Aorta (tissue), 5 donors: ENCODE measurements at places on chromosomes 13 and 19. TPM values are rescaled to one million over a fixed set of nuclear protein-coding genes. Genes with fewer than 3 reads are reported as not detected.
A peak's percentile ranks its signal among the peaks of the same experiment; 100 is the strongest.

DNA sequence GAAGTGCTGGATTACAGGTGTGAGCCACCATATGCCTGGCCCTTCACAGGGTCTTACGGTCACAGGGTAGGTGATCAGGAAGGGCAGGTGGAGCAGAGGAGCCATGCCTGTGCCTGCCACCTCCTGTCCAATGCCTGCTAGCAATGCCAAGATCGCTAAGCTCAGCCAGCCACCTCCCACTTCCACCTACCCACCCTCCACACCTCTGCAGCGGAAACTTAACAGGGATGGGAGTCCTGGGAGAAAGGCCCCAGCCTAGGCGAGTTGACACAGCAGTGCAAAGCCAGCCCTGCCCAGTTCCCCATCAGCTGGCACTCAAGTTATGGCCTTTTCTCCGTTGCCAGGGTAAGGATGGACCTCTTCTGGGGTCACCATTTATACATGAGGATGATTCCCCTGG lies 15.9 kb upstream of the FCHO1 start:
- H3K4me1 ChIP-seq = no peaks in the 10 kb centered on the region
- no peak overlapping the region for H3K27ac ChIP-seq
- H3K4me3 ChIP-seq = no peak overlapping the region
- peaks cover 5% of the 10 kb centered on the region for H3K36me3 ChIP-seq
- no peak for DNase-seq

DNA sequence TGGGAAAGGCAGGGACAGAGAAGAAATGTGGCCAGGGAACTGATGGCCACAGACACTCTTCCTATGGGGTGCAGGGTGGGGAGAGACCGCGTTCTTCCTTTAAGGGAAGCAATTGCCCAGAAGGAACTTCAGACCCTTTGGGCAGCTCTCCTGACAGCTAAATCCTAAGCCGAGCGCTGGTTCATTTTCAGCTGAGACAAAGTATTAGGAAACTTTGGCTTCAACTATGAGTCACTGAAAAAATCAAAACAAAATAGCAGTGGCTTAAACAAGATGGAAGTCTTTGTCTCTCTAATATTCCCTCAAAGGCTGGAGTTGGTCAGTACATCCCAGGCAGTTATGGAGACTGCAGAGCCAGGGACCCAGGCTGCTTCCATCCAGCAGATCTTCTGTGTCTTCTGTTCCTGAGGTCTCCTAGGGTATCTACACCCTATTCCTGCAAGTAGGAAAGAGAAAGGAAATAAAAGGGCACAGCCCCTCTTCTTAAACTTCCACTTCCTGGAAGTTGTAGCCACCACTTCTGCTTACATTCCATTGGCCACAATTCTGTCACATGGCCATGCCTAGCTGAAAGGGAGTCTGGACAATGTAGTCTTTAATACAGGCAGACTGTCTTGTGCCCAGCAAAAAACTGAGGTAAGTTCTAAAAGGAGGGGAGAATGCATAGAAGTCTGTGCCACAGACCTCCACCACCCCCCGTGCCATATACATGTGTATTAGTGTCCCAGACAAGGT lies 163.5 kb downstream of the KATNAL1 start:
- H3K36me3 ChIP-seq = no peaks in the 10 kb centered on the region
- DNase-seq = no peak

DNA sequence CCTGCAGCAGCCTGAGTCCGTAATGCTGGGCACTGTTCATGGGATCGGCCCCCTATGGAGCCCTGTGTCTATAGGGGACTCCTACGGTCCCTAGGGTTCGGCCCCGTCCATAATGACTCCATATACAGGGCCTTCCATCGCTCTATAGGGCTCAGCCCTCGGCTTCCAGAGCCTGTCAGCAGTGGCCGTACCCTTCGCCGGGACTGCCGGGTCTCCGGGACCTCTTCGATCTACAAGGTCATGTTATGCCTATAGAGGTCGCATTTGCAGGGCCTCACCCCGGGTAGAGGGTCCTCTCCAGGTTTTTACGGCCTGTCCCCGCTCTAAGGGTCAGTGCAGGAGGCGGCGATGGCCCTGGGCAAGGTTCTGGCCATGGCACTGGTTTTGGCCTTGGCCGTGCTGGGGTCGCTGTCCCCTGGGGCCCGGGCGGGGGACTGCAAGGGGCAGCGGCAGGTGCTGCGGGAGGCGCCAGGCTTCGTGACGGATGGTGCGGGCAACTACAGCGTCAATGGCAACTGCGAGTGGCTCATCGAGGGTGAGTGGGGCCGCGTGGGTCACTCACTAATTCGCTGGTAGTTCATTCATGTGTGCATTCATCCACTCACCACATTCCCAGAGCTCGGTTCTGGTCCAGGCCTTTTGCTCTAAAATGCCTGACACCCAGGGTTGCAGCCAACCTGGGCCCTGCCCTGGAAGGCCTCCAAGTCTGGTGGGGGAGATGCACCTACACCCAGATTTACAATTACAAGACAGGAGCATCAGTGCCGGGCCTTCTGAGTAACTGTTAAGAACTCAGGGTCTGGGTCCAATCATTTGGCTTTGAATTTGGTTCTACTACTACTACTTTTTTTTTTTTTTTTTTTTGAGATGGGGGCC lies 699 bp downstream of the MEGF8 start:
- no peaks in the 10 kb centered on the region for H3K4me1 ChIP-seq
- H3K27ac ChIP-seq = no peak overlapping the region
- H3K27me3 ChIP-seq = no peaks in the 10 kb centered on the region
- DNase-seq = peak; percentile 63

DNA sequence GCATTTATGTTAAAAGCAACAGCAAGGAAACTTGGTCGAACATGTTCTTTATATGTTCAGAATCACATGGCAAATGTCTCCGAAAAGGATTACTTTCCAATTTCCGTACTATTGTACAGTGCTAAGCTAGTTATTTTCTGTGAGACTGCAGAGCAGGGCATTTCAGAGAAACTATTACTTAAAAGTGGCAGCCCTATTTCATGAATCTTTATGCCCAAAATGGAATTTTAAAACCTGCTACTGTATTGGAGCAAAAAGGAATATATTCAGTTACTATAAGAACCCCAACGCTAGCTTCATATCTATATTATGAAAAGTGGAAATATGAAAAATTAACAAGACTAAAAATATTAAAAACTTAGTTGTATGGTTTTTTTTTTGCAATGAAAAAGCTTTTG lies 2.2 kb upstream of the KLF5 start:
- DNase-seq = no peak
- no peaks in the 10 kb centered on the region for H3K27me3 ChIP-seq
- no peak overlapping the region for H3K27ac ChIP-seq
- H3K36me3 ChIP-seq = no peaks in the 10 kb centered on the region

NACC1 gene
- 37.4 TPM for total RNA-seq

- H3K27me3 ChIP-seq = no peaks in the 10 kb centered on the region
- no peak overlapping the region for H3K4me3 ChIP-seq
- DNase-seq = no peak
- H3K4me1 ChIP-seq = no peaks in the 10 kb centered on the region
- H3K27ac ChIP-seq = no peak overlapping the region
- no peaks in the 10 kb centered on the region for H3K36me3 ChIP-seq
These were observed 30.2 kb upstream of the CEBPG start for GRCh38 chr19:33343301-33343700.

BORA gene
- total RNA-seq = 1.5 TPM

DNA sequence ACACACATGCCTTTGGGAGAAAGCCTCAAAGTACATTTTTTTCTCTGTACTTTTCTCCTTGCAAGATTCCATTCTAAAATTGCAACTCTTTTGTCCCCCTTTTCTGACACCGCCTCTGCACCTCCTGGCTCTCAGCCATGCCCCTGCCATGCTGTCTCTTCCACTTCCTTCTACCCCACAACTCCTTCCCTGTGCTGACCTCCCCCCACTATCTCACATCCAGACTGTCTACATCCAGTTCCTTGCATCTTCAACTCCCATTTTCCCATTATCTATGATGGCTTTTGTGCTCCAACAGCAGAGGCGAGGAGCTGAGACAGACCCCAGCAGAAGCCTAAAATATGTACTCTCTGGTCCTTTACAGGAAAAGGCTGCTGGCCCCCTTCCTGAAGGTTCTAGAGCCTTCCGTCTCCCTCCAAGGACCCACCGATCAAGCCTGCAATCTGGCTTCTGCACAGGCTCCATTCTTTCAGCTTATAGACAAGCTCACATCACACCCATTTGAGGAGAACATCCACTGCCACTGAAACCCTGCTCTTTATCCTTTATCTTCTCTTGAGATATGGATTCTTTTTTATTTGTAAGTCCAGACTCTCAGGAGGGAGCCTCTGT lies 50.2 kb downstream of the RFX2 start:
- H3K27ac ChIP-seq = no peak overlapping the region
- no peaks in the 10 kb centered on the region for H3K36me3 ChIP-seq
- H3K4me3 ChIP-seq = no peak overlapping the region
- no peak for DNase-seq
- peaks cover 3% of the 10 kb centered on the region for H3K4me1 ChIP-seq
- H3K27me3 ChIP-seq = no peaks in the 10 kb centered on the region

KATNAL1 gene
- total RNA-seq = 37.1 TPM

ZNF225 gene
- 4.5 TPM for total RNA-seq

TINCR gene
- total RNA-seq = 0.96 TPM

DNA sequence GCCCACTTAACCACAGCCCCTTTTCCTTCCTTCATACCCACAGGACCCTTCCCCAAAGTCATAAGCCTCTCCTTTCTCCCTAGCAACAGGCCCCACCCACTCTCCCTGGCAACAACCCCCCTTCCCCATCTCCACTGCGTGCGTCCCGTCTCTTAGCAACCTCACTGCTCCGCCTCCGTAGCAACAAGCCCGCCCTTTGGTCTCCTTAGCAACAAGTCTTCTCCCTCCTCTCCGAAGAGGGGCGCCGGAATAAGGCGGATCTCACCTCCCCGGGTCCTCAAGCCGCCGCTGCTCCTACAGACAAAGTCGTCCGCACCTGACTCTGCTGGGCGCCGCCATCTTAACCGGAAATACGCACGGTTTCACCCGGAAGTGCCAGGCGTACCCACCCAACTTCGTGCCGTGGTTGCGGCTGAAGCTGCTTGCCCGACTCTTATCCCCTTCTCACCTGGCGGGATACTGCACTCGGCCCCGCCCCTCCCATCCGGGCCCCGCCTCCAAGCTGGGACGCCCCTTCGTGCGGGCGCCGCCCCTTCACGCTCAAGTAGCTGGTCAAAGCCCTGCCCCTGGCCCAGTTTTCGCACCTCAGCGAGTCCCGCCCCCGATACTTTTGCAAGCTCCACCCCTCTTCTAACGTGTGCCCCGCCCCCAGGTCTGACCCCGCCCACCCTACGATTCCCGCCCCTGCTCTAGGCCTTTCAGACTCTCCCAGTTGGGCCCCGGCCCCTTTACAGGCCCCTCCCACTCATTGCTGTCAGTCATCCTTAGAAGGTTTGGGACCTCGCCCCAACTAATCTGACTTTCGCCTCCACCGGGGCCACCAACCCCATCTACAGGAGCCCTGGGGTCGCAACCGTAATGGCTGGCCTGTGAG lies at the start of gene HSPBP1:
HSPBP1 (minus strand) TSS at position 341 of the 874 bp plus-strand sequence. CDS start 502 bp downstream, outside the sequence.
- no peaks in the 10 kb centered on the region for H3K36me3 ChIP-seq
- H3K27ac ChIP-seq = peak within 1 kb of the TSS; percentile 30
- peak; percentile 96 for DNase-seq
- no peaks in the 10 kb centered on the region for H3K27me3 ChIP-seq
- no peaks in the 10 kb centered on the region for H3K4me1 ChIP-seq

DNA sequence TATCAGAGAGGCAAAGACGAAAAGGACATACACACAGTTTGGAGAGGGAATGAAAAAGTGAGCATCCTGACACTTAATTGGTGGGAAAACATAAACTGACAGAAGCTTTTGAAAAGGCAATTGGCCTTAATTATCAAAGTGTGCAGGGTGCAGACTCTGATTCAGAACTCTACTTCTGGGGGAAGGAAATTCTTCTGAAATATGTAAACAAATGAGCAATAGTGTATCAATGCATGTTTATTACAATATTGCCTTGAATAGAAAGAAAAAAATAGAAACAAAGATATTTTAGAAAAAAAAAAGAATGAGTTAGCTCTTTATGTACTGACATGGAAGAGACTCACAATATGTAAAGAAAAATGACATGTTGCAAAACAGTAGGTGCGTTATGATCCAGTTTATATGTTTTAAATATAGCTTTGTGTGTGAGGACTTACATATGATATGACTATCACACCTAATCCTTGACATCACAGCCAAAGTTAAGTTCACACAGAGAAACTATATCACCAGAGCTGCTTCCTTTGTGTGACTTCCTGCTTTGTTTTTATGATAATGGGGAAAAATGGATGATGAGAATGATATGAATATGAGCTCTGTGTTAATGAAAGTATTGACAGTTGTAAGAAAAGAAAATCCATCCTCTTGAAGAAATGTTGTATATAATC lies 182.4 kb downstream of the KCTD12 start:
- no peaks in the 10 kb centered on the region for H3K36me3 ChIP-seq
- H3K4me1 ChIP-seq = no peaks in the 10 kb centered on the region
- no peak overlapping the region for H3K4me3 ChIP-seq
- DNase-seq = no peak

GRCh38 chr13:63024458-63024857 lies 1608.8 kb upstream of the PCDH20 start:
- no peaks in the 10 kb centered on the region for H3K36me3 ChIP-seq
- no peaks in the 10 kb centered on the region for H3K27me3 ChIP-seq
- H3K4me3 ChIP-seq = no peak overlapping the region
- DNase-seq = no peak
- H3K27ac ChIP-seq = no peak overlapping the region

CRLF1 gene
- 92.5 TPM for total RNA-seq

MISP gene
- total RNA-seq = 0.12 TPM

DNA sequence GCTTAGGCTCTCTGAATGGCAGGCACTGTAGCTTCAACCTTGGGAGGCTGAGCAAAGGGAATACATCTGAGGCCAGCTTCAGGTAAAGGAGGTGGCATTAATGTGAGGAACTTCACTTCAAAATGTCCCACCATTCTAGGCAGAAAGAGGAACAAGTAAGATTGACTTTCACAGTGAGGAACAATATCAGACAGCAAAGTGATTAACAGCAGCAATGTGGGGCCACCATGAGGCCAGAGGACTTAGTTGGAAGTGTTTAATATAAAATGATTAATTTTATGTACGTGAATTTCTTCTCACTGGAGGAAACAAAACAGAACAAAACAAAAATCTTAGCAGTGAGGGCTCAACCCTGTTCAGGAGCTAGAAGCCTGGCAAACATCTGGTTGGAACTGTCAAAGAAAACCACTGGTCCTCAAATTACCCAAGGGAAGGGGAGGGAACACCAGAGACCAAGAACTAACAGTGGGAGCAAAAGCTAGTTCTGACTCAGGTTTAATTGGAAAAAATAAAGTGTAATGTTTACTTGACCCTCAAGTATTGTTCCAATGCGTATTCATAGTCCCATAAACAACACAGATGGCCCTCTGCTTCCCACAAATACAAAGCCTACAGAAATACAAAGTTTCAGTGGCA lies 43.9 kb upstream of the FRY start:
- no peaks in the 10 kb centered on the region for H3K27me3 ChIP-seq
- H3K4me1 ChIP-seq = no peaks in the 10 kb centered on the region
- H3K36me3 ChIP-seq = no peaks in the 10 kb centered on the region
- H3K4me3 ChIP-seq = no peak overlapping the region
